ENCODE measurements at places on chromosomes 6 and 20.

GRCh38 chr6:13689511-13690256 lies 22.0 kb downstream of the RANBP9 start:
- ATAC-seq, result peak; percentile 39

DNA sequence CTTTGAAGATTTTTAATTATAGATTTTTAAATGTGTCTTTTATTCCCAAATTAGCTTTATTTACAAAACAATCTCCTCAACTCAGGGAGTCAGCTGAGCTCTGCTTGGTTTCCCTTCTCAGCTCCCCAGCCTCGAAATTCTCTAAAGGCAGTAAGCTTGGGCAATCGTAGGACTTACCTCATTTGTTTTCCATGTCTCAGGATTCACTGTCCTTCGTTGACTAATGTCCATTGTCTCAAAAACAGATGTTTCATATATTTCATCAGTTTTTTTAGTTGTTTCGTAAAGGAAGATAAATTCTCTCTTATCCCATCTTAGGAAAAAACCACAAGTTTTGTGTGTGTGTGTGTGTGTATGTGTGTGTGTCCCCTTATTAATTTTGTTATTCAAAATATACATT lies 102.2 kb upstream of the ADGRF1 start:
- ATAC-seq, result no peak

- no peak for ATAC-seq
Measured at GRCh38 chr6:2737885-2738284, 12.8 kb downstream of the MYLK4 start.

GRCh38 chr6:109714166-109714565 lies 23.1 kb downstream of the FIG4 start:
- ATAC-seq, result no peak

DNA sequence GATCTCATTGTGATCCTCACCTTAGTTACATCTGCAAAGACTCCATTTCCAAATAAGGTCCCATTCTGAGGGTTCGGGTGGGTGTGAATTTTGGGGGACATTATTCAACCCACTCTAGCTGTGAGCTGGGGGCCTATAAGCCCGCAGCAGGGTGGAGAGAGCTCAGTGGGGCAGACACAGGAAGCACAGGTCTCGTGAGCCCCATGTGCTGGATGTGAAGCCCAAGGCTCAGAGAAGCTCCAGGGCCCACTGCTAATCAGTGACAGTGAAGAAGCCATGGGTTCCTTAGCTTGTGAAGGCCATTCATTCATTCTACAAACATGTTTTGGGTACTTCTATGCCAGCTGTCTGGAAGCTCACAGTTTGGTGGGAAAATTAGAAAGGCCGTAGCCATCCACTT lies 47.5 kb downstream of the CHMP4B start:
- ATAC-seq, result no peak

- ATAC-seq, result peak; percentile 62
Measured at GRCh38 chr20:21315138-21315537, 12.0 kb downstream of the XRN2 start.

GRCh38 chr6:157754351-157754750 lies 68.7 kb upstream of the SNX9 start:
- no peak for ATAC-seq

GRCh38 chr6:93447874-93448273 lies 28.5 kb upstream of the EPHA7 start:
- ATAC-seq, result no peak

GRCh38 chr20:61185841-61186601 lies 66.0 kb upstream of the CDH4 start:
- no peak for ATAC-seq

GRCh38 chr20:19714579-19714840 lies 43.5 kb upstream of the RIN2 start:
- ATAC-seq, result no peak

GRCh38 chr6:99013661-99014060 lies 65.9 kb upstream of the FBXL4 start:
- ATAC-seq, result no peak

- no peak for ATAC-seq
Measured at GRCh38 chr6:8382434-8382833, 52.9 kb downstream of the SLC35B3 start.

DNA sequence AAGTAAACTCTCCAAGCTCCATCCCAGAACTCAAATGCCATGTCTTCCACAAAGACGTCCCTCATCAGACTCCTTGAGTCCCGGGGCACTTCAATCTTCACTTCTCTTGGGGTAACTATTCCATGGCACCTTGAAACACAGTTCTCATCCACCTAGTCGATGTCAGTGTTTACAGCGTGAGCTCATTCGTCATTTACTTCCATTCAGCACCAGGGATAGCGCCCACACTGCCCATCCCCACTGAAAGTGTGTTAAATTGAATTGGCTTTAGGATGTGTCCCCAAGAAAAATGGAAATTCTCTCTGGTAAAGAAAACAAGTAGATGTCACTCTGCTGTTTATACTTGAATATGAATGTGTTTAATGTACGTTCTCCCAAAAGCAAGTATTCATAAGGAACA lies 31.3 kb downstream of the KCNK15 start:
- no peak for ATAC-seq

DNA sequence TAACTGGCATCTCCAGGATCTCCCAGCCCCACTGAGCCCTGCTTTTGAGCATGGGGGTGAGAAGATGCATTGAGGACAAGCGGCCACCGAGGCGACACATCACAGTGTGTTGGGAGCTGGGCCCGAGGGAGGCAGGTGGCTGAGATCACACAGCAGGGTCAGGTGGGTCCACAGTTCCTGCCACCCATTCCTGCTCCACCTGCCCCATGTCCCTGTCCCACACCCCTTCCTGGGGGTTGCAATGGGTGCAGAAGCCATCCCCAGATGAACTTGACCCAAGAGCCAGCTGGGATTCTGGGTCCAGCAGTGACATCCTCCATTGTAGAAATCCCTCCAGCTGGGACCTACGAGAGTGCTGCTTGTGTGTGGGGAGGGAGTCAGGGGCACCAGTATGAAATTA lies 1.0 kb downstream of the TGM2 start:
- no peak for ATAC-seq

DNA sequence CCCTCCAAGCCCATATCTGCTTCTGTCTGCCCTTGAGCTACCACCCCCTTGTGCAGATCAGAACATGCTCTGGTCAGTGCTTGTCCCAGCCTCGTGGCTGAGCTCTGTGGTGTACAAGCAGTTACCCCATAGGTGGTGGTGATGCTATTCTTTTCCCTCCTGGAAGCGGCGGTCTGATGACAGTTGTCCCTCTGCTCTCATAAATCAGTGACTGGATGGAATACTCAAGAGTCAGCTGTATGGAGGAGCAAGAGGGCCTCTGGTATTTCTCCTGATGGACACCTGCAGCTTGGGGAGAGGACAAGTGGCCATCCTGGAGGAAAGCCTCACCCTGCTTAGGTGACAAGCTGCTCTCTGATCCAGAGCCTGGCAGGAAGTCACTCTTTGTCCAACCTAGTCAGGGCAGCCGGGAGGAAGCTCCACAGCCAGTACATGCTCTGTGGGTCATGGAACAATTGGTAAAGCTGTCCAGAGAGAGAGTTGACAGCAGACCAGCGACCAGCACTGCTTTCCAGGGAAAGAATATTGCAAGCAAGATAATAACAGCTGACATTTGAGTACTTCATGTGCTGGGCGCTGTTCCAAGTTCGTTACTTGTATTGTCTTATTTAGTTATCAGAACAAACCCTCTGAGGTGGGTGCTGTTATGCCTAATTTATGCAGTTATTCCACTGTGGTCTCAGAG lies 47.1 kb downstream of the SCAND1 start:
- peak; percentile 11 for ATAC-seq

DNA sequence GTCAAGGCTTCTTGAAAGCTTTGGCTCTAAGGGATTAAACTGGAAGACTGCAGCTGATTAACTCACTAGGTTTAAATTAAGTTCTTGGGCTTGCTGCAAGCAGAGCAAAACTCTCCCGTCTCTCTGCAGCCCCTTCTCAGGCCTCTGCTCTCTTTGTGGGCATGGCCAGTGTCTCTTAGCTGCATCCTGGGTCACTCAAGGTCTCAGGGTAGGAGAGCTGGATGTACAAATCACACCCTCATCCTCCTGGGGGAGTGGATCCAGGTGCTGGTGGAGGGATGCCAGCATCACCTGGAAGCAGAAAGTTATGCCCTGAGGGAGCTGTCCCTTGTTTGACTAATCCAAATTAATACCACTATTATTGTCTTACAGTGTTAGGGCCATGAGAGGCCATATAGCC lies 35.8 kb downstream of the GCM1 start:
- peak; percentile 6 for ATAC-seq

GRCh38 chr20:42338294-42339201 lies 720.4 kb upstream of the CHD6 start:
- no peak for ATAC-seq

GRCh38 chr20:4014031-4014474 lies 1.3 kb downstream of the RNF24 start:
- ATAC-seq, result peak; percentile 60

DNA sequence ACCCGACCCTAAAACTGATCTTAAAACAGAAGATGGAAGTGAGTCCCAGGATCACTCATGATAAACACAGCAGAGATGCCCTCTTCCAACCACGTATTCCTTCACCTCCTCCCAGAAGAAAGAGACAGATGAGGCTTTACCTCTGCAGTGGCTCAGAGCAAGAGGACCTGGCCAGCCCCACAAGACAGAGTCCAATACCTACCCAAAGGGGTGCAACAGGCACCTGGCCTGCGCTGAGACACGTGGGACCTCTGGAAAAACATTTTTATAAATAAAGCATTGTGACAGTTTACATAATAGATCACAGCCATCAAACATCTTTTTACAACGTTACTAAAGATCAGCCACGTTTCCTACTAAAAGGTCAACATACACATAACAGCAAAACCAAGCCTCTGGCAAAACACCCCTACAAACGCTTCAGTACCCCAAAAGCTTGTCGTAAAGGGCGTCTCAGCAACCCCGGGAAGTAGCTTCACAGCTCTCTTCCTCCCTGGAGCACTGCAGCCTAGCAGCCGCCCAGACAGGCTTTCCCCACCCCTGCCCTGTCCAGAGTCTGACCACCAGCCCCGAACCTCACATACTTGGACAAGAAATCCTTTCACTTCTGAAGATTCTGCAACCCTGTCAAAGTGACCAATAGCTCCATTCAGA lies 2.9 kb downstream of the TAF4 start:
- ATAC-seq, result no peak

GRCh38 chr6:13573669-13574110 lies 711 bp upstream of the SIRT5 start:
- ATAC-seq, result peak; percentile 40

DNA sequence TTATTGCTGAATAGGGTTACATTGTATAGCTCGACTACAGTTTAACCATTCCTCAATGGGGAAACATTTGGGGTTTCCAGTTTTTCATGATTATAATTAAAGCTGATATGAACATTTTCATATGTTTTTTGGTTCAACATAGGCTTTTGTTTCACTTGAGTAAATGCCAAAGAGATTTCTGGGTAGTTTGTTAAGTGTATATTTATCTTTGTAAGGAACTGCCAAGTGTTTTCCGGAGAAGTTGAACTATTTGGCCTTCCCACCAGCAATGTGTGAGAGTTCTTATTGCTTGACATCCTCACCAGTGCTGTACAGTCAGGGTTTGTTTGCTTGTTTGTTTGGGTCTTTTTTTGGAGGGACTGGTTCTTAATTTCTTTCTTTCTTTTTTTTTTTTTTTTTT lies 83.7 kb upstream of the RALY start:
- no peak for ATAC-seq

DNA sequence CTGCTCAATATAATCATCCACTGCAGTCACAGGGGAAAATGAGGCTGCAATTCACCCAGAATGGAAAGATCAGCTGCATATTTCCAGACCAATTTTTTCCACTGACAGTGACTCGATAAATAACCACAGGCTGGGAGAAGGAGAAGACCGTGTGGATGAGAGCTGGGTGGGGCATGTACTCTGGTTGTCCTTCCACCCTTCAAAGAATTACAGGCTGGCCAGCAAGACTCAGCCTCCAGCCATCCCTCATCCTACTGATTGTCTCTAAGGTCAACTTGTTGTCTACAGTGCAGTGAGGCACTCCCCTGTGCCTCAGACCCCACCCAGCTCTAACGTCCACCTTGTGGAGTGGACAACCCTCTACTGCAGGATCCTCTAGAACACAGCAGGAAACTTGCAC lies 14.5 kb upstream of the MAS1 start:
- ATAC-seq, result no peak

DNA sequence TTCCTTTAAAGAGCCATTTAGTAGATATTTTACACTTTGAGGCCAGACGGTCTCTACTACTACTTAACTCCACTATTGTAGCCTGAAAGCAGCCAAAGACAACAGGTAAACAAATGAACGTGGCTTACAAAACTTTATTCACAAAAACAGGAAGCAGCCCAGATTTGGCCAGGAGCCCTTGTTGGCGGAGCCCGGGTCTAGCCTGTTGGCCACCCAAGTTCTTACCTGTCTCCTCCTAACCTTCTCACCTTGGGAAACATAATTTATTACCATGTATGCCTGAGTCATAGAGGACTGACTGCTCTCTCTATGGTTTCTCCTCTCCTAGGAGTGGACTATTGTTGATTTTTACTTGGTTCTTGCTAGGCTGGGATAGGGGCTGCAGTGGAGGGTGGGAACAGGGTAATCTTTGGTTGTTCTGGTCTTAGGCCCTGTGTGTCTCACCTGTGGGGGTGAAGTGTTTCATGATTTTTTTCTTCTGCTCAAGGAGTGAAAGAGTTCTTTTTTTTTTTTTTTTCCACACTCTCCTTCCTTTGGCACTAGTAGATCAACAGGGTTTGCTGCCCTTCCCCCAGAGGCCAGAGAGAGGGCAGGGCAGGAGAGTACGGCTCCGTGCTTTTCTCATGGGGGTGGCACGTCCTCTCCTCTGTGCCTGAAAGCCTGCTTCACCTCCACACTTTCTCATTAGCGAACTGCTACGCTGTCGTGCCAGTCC lies 90.0 kb downstream of the RPP40 start:
- ATAC-seq, result peak; percentile 85

- no peak for ATAC-seq
Measured at GRCh38 chr20:42634156-42634555, 555.5 kb downstream of the PTPRT start.

DNA sequence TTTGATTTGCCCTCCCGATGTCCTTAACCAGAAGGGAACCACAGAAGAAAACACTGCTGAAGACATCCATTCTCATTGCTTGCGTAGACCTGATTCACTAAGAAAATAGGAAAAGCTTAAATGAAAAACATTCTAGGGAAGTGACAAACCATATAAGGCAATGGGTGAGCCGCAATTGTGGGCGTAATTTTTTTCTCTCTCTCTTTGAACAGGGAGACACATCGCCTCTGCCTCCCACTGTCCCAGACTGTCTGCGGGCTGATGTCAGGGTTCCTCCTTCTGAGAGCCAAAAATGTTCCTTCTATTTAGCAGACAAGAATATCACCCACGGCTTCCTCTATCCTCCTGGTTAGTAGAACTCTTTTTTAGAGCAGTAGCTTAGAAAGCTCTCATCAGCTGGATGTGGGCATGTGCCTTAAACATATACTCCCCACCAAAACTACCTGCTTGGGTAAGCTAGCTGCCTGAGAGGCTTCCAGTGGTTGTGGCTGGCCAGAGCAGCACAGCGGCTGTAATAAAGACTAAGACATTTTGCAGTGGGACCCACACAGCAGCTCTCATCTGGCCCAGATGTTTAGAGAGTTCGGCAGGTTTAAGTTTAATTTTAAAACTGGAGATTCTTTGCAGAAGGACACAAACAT lies 22.7 kb upstream of the CTAGE9 start:
- no peak for ATAC-seq

GRCh38 chr20:3784216-3784853 lies 2.2 kb downstream of the CENPB start:
- ATAC-seq, result no peak
